ENCODE measurements at places on chromosomes 1 and 21.

GRCh38 chr21:38740090-38740489, 65.6 kb upstream of the ETS2 start:
- no peak for DNase-seq

DNA sequence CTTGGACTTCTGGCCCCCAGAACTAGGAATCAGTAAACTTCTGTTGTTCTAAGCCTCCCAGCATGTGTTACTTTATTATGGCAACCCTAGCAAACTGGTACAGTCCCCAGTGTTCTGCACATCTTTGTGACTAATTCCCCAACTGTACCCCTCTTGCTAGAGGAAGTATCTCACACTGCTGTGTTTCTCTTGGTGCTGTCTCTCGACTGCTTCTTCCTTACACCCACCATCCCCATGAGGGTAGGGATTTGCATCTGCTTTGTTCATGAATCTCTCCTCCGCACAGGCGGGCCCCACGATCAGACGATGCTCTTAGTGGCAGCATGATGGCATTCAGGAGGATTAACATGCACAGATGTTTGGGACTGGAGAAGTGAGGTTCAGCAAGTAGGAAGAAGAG, 46.7 kb downstream of the CLIC6 start:
- no peak for DNase-seq

DNA sequence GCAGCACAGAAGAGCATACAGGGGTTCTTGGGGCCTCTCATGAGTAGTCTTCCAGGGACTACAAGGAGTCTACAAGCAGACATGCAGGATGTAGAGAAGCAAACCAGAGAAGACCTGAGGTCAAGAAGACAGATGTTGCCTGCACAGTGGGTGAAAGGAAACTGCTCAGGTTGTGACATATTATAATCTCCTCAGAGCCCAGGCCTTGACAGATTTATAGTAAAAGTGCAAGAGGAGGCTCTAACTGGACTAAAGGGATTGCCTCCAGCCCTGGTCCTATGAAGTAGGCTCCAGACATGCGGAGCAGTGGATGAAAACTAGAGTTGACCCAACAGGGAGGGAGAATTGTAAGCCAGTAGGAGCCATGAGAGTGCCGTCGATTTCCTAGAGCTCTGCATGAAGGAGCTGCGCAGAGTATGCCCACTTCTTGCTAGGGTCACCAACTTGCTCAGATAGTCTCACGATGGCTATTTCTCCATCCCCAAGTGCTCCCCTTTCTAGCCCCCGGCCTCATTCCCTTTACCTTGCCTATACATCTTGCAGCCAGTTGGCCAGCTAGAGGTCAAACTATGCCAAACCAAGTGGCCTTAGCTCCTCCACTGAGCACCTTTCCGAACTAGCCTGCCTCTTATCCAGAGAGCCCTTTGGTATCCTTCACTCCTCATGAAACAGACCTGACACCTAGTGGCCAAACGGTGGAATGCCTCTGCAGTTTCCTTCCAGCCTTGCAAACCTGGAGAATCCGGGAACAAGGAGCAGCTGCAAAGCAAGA, 36.2 kb upstream of the IPO9 start:
- DNase-seq, result peak; percentile 89

GRCh38 chr1:6515771-6516170, 24.3 kb upstream of the PLEKHG5 start:
- no peak for DNase-seq

- no peak for DNase-seq
These were observed 229.3 kb downstream of the USH2A start for GRCh38 chr1:216193839-216194443.

GRCh38 chr1:193338194-193338593, 151.8 kb upstream of the B3GALT2 start:
- DNase-seq, result no peak

GRCh38 chr1:22045604-22046228, 6.8 kb upstream of the CDC42 start:
- DNase-seq, result no peak

DNA sequence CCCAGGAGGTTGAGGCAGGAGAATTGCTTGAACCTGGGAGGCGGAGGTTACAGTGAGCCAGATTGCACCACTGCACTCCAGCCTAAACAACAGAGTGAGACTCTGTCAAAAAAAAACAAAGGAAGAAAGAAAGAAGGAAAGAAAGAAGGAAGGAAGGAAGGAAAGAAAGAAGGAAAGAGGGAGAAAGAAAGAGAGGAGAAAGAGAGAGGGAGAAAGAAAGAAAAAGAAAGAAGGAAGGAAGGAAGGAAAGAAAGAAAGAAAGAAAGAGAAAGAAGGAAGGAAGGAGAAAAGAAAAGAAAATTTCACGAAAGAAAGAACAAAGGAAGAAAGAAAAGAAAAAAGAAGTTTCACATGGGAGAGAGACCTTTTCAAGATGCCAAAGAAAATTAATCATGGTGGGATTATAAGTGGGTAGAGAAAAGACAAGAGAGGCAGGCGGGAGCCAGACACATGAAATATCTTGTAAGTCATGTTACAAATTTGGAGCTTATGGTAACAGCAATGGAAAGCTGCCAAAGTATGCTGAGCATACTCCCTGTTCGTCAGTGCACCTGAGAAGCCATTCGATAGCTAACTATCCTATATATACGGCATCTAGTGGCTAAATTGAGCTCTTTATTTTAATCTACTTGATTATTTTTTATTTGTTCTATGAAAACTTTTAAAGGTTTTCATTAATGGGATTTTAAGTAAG, 41.3 kb upstream of the TNFSF4 start:
- no peak for DNase-seq

GRCh38 chr1:94272388-94272787, 35.0 kb upstream of the ARHGAP29 start:
- no peak for DNase-seq

- DNase-seq, result no peak
These were observed at the start of gene KIRREL1 for GRCh38 chr1:157993147-157993917. Gene KIRREL1 (plus strand): TSS chr1:157993645. CDS start chr1:157993677, 32 bp downstream.

- no peak for DNase-seq
These were observed 244.4 kb downstream of the ZNF648 start for GRCh38 chr1:181817091-181817490.

DNA sequence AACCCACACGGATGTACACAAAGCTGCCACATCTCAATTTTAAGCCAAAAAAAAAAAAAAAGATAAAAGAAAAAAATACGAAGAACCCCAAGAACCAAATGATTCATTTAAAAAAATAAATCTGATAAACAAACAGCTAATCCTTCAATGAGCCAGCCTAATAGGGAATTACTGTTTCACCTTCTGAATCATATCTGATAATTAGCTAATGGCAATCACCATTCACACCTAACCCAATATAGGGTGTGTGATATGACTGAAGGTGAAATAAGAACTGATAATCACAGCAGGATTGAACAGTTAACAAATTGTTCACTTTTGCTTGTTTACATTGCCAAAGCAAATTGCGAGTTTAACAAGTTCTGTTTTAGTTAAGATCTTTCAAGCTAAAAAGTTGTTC, 61.4 kb downstream of the LAMC2 start:
- no peak for DNase-seq

DNA sequence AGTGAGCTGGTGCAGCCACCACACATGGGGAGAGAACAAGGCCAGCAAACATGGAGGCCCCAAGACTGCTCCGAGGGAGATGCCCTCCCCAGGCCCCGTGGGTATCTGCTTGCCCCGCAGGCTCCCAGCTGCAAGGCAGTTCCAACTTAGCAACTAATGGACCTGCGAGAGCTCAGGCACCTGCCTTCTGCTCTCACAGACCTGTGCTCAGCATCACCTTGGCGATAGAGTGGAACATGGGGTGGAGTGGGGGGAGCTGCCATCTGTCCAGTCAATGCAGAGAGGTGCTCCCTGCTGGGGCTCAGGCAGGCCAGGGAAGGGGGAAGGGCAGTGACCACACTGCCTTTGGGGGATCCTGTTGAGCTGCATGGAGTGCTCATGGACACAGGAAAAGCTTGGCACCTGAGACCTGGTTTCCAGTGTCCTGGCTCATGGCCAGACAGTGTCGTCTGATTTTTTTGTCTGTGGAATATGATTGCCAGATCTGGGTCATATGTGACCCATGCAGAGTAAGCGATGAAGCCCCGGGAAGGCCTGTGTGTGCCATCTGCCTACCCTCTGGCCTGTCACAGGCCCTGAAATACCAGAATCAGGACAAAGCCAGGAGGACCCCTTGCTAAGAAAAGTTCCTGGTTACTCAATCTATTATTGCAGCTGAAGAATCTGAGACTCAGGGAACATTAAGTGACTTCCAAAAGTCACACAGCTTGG, 39.9 kb upstream of the TENT5C start:
- peak; percentile 12 for DNase-seq

GRCh38 chr1:94927405-94928175, 680 bp upstream of the CNN3 start:
- DNase-seq, result peak; percentile 8

- no peak for DNase-seq
These were observed 2.7 kb upstream of the CD58 start for GRCh38 chr1:116573431-116574095.

- no peak for DNase-seq
These were observed 9.3 kb downstream of the LEPR start for GRCh38 chr1:65429806-65430205.

- DNase-seq, result no peak
These were observed 1.4 kb upstream of the SKI start for GRCh38 chr1:2226525-2227345.

- DNase-seq, result no peak
These were observed 123.6 kb upstream of the B3GALT2 start for GRCh38 chr1:193309936-193310475.

GRCh38 chr1:113657556-113658063, 101.7 kb downstream of the PHTF1 start:
- DNase-seq, result no peak

DNA sequence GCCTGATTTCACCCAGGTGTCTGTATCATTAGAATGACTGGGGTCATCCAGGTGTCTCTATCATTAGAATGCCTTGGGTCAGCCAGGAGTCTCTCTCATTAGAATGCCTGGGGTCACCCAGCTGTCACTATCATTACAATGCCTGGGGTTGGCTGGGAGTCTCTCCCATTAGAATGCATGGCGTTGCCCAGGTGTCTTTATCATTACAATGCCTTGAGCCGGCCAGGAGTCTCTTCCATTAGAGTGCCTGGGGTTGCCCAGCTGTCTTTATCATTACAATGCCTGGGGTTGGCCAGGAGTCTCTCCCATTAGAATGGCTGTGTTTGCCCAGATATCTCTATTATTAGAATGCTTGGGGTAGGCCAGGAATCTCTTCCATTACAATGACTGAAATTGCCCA, 61.6 kb downstream of the RNF187 start:
- DNase-seq, result no peak

GRCh38 chr1:67390041-67390887, 39.9 kb downstream of the SERBP1 start:
- no peak for DNase-seq

GRCh38 chr1:16375521-16376340, 8.7 kb downstream of the SZRD1 start:
- DNase-seq, result no peak

- peak; percentile 81 for DNase-seq
These were observed 415.5 kb upstream of the ADAMTS5 start for GRCh38 chr21:27382404-27382803.

GRCh38 chr1:64581843-64582185, 111.9 kb downstream of the CACHD1 start:
- DNase-seq, result no peak

DNA sequence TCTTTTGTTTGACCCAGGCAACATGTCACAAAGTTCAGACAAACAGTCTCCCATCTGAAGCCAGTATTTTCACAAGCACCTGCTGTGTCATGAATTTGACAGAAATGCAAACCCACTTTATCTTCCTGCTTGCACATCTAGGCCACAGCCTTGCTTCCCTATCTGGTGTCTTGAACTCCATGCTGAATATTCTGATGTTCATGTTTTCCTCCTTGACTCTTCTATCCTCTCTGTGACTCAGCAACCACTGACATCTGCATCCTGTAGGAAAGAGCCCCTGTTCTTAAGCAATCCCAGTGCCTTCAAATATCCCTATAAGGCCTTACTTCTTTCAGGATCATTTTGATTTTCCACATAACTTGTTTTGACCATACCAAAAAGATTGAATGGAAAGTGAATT, 6.5 kb downstream of the CD55 start:
- DNase-seq, result no peak

DNA sequence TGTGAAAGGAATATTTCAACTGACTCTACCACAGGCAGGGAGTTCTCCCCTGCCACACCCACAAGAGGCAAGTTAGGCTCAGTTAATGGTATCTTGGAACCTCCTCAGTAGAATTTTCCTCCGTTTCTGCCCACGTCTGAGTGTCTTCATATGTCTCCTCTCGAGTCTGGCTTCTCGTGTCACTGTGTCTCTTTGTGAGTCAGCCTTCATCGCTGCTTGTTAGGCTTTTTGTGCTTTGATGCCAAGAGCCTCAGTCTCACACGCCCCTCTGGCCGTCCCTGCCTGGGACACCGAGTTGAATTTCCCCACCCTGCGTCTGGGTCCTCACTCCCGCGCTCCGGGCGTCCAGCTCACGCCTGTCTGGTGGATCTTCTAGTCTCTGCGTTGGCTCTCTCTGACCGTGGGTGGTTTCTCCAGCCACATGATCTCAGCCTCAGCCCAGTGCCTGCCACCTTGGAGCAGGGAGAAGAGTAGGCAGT, 125.7 kb upstream of the GADD45A start:
- no peak for DNase-seq

GRCh38 chr21:25639551-25640201, 618 bp downstream of the JAM2 start:
- DNase-seq, result peak; percentile 43

- no peak for DNase-seq
These were observed 213.9 kb downstream of the TOMM20 start for GRCh38 chr1:234914606-234915290.

DNA sequence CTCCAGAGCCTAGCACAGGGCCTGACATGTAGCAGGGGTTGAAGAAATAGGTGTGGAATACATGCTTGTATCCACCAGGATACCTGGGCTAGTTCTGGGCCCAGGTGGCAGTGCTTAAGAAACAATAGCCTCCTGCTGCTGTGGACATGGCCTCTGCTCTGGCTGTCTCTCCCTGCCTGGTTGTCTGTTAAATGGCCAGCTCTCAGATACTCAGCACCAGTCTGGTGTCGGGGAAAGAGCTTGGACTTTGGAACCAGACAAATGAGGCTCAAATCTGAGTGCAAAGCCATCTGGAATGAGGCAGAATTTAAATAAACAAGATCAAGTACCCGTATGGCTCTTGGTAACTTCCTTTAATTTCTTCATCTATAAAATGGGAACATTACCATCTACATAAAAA, 31.5 kb downstream of the SESN2 start:
- no peak for DNase-seq

DNA sequence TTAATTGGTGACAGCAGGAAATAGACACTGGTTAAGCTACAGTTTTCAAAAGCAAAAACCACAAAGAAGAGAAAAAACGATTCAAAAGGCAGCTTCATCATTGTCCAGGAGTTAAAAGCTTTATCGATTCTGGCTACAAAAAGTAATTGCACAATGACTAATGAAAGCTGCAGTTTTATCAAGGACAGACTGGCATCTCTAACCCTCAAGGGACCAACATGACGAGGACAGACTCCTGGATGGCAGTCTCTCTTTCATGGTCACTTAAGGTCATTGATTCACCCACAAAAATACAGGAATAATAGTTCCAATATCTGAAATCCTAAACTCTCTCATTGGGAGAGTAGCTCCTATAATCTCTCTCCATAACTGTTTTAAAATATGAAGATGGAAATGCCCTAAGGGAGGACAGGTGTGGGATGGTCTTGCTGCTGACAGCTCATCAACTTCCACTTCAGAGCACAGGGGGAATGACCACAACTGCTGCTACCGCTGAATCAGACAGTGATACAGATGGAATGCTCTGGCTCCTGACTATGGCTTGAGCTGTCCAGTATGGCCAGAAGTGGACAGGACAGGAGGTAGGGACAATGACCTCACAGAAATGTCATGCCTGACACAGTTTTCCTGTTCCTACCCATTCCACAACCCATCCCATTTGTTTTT, 17.4 kb upstream of the CPLANE2 start:
- DNase-seq, result no peak
